ENCODE measurements at places on chromosomes 2 and 18. TPM values are rescaled to one million over a fixed set of nuclear protein-coding genes. Genes with fewer than 3 reads are reported as not detected.

Gene CHRND
- 13.5 TPM for polyA plus RNA-seq

Gene DSC1
- polyA plus RNA-seq = not detected

Gene INPP4A
- polyA plus RNA-seq = 2.2 TPM

Gene FAM136A
- polyA plus RNA-seq = 74.5 TPM

Gene NR4A2
- 1.2 TPM for polyA plus RNA-seq

Gene SPATA3
- not detected for polyA plus RNA-seq

Measured in psoas muscle (tissue), 8 donors.